COR-L47 (cell line): ENCODE measurements at places on chromosomes 16 and 17.

DNA sequence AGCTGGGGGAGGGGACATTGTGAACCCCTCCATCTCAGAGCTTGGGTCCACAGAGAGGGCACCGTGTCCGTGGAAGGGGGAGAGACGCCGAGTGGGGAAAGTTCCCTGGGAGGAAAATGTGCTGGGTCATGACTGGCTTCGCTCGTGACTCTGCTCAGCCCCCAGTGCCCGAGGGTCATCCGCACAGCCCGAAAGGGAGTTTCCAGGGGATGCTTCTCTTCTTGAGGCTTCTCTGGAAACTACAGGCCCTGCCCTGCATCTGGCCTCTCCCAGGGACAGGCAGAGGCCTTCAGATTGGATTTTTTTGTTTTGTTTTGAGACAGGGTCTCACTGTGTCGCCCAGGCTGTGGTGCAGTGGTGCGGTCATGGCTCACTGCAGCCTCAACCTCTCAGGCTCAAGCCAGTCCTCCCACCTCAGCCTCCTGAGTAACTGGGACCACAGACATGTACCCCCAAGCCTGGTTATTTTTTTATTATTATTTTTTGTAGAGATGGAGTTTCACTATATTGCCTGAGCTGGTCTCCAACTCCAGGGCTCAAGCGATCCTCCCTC, 9.8 kb upstream of the GSE1 start:
- DNase-seq: no peak

DNA sequence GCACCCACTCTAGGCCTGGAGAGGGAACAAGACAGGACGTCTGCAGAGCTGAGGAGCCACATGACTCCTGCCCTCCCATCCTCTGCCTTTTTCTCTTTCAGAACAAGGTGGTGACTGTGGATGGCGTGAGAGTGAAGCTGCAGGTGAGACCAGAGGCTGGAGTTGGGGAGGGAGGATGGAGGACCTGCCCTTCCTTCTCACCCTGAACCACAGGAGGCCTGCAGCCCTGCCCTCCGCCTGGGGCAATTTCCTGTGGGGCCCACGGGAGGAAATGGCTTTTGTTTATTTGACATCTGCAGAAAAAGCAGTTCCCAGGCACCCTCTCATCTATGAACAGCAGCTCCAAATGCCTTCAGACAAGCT, 5.1 kb downstream of the RAB37 start:
- DNase-seq: no peak

- DNase-seq: no peak
Observed at GRCh38 chr17:8371786-8372185, 4.7 kb downstream of the KRABD2 start.

- DNase-seq: peak; percentile 31
Observed at GRCh38 chr17:62704381-62704971, 77.0 kb downstream of the MRC2 start.

GRCh38 chr17:67602974-67603373, 114.8 kb upstream of the NOL11 start:
- DNase-seq: peak; percentile 17

GRCh38 chr17:19933221-19933620, 44.4 kb downstream of the AKAP10 start:
- no peak for DNase-seq

DNA sequence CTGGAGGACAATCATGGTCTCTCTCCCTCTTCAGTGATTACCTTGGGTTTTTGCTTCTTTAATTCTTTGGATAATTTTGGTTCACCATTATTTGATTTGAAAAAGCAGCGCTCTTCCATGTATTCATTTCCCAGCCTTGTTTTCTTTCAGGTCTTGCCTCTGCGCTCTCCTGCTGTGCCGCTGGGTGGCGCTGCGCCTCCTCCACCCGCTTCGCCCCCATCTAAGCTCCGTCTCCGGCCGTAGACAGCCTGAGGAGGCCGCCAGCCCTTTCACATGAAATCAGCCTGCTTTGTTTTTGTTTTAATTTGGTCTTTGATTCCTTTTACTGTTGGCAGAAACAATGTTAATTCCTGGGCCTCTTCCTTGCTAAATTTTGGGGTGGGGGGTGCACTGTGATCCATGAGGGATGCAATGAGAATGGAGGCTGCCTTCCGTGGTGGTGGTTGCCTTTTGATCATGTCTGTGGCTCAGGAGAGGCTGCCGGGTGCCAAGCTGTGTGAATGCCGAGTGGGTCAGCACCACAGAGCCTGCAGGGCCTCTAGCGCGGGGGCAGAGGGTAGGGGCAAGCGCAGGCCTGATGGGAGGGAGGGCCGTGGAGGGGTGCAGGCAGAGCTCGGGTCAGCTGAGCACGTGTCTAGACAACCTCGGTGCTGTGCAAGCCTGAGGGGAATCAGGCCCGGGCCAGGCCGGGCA, 64.1 kb downstream of the PLD6 start:
- no peak for DNase-seq

GRCh38 chr16:89401641-89402445, 88.5 kb downstream of the ANKRD11 start:
- no peak for DNase-seq

DNA sequence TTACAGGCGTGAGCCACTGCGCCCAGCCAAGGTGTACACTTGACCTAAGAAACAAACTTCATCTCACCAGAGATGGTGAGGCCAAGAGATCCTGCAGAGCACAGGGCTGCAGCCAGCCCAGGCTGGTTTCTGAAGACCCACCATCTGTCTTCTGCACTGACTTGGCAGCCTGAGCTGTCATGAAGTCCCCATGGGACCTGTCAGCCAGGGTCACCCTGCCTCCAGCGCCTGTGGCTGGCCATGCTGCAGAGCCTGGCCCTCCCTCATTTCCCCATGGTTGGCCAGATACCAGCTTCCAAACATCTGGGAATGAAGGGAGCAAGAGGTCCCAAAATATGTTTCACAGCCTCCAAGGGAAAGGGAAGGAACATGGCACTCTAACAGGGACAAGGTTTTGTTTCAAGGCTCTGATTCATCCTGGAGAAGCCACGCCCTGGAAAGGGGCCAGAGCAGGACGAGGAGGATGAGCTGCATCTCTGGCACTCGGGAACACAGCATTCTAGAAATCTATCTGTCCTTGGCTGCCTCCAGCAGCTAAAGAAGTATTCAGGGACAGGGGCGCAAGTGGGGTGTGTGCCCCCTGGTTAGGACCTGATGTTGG, 45.3 kb downstream of the DDX19A start:
- DNase-seq: no peak

- no peak for DNase-seq
Observed at GRCh38 chr17:83005639-83006038, 73.8 kb upstream of the METRNL start.

DNA sequence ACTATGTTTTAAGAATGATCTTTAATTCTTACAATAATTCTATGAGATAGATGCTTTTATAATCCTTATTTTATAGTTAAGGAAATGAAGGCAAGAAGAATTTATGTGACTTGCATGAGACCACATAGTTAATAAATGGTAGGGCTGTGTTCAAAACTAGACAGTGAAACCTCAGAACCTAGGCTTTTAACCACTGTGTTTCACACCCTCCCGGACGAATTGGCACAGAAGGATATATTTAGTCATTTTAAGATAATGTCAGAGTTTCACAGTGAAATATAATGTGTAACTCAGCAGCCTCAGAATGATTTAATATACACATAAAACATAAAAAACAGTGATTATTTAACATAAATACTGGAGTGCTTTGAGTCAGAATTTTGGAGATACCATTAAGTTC, 57.0 kb downstream of the NSRP1 start:
- DNase-seq: no peak

GRCh38 chr17:38628441-38628840, 22.7 kb upstream of the SRCIN1 start:
- DNase-seq: no peak

- no peak for DNase-seq
Observed at GRCh38 chr17:39404542-39405378, 3.3 kb upstream of the FBXL20 start.

DNA sequence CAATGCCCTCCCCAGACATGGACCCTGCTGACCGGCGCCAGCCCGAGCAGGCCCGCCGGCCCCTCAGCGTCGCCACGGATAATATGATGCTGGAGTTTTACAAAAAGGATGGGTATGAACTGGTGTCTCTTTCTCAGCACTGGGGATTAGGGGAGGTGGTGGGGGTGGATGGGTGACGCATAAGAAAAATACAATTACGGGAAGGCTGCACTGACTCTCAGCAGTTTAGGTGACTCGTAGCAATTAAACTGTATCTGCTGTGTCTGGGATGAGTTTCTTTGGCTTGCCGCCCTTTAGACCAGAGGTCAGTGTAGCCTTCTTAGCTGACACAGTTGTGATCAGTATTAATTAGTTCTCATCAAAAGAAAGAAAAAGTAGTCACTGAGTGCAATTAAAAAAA, 59.0 kb downstream of the ELAC2 start:
- DNase-seq: no peak

GRCh38 chr17:59470624-59471297, 94.6 kb upstream of the DHX40 start:
- no peak for DNase-seq

DNA sequence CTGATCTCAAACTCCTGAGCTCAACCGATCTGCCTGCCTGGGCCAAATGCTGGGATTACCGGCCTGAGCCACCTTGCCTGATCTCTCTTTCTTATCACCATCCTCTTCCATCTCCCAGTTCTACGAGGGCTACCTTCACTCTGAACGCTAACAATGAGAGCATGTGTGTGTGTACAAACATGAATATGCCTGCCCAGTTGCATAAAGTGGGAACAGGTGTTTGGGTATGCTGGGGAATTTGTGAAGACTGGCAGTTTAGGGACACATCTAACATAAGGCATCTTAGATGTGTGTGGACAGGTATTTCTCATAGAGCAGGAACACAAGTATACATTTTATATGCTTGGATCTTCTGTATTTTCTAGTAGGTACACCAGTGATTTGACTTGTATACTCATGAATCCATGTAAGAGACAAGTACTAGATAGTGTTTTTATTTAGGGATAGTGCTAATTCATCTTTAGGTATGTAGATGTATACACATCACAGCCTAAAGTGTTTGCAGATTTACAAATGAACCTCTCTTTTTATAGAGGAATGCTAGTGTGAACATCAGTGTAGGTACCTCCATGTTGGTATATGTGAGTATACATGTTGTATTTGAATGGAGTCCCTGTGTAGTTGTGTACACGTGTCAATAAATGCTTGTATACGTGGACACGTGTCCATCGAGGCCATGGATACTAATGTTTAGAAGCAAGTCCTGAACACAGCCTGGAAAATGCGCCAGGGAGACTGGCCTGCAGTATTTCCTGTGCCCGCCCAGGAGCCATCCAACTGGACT, 1.2 kb upstream of the DLX4 start:
- DNase-seq: no peak

DNA sequence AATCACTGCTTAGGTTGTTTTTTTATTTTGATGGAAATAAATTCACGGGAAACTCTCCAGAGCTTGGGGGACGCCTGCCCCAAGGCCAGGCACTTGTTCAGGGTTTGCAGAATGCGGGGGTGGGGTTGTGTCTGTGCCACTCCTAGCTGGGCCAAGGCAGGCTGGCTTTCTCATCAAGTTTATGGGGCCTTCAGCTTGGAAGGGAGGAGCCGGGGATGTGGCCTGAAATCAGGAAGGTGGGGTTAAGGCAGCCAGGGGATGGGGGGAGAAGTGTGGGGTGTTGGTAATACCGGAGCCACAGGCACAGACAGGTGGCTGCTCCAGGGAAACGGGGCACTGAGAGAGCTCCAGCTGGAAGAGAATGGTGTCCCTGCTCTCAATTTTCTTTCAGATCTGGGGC, 1.7 kb upstream of the CHAD start:
- DNase-seq: no peak

- DNase-seq: no peak
Observed at GRCh38 chr16:72876221-72876620, 171.7 kb downstream of the ZFHX3 start.

GRCh38 chr17:68423251-68423650, 34.0 kb downstream of the WIPI1 start:
- no peak for DNase-seq

- no peak for DNase-seq
Observed at GRCh38 chr16:29825145-29826044, 5.1 kb downstream of the MVP start.

GRCh38 chr17:57396511-57396921, 140.2 kb downstream of the MSI2 start:
- DNase-seq: peak; percentile 86

- no peak for DNase-seq
Observed at GRCh38 chr16:80671281-80671849, 130.6 kb downstream of the DYNLRB2 start.

DNA sequence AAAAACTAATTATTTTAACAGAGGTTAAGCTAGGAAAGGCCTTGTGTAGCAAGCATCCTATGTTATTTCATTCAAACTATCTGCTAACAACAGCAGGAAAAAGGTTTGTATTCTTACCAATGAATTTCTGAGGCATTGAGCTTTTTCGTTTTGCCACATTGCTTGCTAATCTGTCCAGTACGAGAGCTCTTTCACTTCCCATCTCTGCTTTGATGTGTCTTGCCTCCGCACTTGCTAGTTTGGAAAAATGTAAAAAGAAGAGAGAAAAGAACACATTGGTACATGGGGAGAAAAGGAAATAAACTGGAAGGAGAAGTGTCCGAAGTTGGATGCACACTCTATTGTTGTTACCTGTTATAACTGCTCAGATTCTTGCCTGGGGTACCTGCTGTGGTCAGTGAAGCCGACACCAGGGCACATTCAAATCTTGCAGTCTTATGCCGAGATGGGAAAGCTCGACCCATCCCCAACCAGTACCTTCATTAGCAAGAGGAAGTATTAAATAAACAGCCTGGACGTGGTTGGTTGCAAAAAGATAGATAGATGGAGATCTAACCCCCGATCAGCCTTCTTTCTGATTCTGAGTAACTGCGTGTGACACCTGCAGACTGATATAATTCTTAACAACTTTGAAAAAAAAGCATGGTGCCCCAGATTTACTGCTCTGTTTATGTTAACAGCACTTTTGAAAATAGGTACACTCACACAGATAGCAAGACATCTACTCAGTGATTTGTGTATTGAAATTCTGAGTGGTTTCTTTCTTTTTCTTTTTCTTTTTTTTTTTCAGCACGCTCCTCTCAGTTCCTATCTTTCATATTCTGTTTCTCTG, 40.0 kb downstream of the GRB7 start:
- DNase-seq: no peak

DNA sequence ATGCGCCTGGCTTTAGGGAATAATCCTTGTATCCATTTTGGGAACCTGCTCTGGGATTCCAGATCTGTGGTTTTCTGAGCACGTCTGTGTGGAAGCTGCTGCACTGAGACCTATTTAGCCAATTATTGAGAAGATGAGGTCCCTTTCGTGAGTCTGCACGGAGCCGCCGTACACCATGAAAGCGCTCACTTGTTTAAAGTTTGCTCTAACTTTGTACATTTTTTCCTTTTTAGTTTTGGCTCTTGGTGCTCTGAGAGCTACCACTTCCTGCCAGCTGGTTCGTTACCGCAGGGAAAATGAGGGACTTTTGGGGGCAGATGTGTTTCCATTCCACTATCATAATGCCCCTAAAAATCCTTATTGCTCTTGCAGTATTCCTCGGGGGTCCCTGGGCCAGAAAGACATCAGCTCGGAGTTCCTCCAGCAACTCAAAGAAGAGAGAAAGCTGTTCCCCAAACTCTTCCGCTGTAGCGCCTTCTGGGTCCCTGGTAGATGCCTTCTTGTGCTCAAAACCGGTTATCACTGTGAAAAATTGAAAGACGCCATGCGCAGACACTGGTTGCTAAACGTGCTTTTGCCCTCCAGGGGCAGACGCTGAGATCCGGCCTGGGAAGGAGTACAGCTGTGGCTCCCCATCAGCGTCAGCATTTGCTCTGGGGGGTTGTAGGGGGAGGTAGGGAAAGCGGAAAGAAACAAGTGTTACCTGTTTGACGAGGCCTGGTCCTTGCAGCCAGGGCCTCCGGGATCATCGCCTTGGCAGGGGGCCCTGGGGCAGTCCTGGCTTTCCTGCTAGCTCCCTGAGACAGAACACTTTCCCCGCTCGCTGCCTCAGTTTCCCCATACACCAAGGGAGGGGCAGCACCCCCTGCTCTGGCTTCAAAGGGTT, 238.1 kb downstream of the MRTFB start:
- no peak for DNase-seq

- DNase-seq: no peak
Observed at GRCh38 chr16:5045499-5046115, 11.9 kb upstream of the NAGPA start.
